ENCODE measurements at places on chromosomes 7 and 10. TPM values are rescaled to one million over a fixed set of nuclear protein-coding genes. Genes with fewer than 3 reads are reported as not detected.

The GARIN1A gene
- total RNA-seq: 0.49 TPM

The TFR2 gene
- 11.8 TPM for total RNA-seq

The ANXA8L1 gene
- total RNA-seq: not detected

The LRRN3 gene
- total RNA-seq: 0.07 TPM

The DNAH11 gene
- 0.39 TPM for total RNA-seq

The TDRD1 gene
- not detected for total RNA-seq

The MMD2 gene
- total RNA-seq: not detected

The C10orf62 gene
- 0.32 TPM for total RNA-seq

The AVPI1 gene
- 26.7 TPM for total RNA-seq

GRCh38 chr10:12707461-12708185 is 293.9 kb downstream of the CCDC3 start:
- peak; percentile 71 for DNase-seq

DNA sequence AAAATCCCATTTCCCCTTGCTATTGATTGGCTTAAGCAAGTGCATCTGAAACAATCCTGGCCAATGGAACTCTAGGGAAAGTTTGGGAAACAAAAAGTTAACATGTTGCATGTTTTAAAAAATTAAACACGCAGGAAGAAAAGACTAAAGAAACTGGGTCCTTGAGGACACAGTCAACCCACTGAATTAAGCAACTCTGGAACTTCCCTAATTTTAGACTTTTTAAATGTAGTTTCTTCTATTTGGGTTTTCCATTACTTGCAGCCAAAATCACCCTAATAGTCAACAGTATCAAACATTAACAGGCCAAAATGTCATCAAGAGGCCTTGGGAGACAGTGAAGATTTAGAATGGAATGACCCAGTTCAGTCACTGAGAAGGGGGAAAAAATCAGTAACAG is 40.6 kb downstream of the OSBPL3 start:
- DNase-seq: no peak

DNA sequence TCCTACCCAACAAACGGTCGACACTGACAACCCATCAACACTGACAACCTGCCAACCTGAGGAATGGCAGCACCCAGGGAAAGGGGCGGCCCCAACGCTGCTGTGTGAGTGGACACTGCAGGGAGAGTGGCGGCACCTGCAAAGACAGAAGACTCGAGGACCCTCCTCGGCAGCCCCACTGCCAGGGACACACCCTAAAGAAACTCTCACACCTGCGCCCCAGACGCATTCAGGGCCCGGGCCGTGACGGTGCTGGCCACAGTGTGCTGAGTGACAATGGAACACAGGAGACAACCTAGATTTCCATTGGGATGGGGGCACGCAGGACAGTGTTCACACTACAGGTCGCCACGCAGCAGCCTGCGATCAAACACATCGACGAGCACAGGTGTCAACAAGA is 3.6 kb downstream of the CAMK2B start:
- DNase-seq: no peak

DNA sequence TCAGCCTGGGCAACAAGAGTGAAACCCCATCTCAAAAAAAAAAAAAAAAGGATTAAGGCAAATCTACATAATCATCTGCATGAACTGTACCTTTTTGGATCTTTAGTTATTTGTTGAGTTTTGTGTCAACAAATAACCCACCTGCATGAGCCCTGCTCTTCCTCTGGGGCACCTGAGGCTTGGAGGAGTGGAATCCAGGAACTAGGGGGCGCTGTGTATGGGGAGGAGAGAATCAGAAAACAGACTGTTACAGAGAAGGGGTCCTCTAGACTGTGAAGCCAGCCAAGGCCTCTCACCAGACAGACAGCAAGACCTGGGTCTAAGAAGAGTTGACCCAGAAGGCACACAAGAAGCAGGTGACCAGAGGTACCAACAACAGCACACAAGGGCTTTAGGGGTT is 682.8 kb upstream of the NRP1 start:
- DNase-seq: peak; percentile 12

DNA sequence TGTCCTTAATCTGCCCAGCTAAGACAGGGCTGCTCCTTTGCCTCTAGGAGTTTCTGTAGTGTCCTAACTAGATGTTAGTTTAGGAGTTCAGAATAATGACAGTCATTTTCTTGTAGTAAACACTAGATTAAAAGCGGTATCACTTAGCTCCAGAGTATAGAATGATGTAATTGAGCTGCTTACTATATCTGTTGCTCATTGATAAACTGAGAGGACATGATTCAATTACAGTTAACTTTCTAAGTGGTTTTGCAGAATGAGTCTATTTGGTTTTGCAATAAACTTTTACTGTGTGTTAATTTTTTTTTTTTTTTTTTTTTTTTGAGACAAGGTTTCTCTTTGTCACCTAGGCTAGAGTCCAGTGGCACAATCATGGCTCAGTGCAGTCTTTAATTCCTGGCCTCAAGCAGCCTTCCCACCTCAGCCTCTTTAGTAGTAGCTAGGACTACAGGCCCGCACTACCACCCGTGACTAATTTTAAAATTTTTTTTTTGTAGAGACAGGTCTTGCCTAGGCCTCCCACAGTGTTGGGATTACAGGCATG is 1.8 kb downstream of the STMP1 start:
- no peak for DNase-seq

DNA sequence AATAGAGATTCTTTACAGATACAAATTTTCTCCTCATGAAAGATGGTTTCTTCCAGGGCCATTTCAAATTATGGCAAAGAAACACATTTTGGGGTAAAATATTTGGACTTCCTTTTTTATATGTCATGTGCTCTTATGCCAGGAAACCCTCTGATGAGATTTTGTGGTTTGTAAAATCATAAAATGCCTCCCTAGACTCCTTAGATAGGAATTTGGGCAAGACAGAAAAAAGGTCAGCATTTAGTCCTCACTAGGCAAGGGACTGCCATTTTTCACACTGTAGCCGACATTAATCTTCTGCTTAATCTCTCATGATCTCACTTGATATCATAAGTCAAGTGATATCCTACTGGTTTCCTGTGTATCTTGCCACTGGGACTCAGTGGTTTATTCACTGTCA is 286.4 kb downstream of the ARHGAP12 start:
- DNase-seq: no peak

- no peak for DNase-seq
These were observed 70.0 kb upstream of the SMIM30 start for GRCh38 chr7:113188396-113188795.

DNA sequence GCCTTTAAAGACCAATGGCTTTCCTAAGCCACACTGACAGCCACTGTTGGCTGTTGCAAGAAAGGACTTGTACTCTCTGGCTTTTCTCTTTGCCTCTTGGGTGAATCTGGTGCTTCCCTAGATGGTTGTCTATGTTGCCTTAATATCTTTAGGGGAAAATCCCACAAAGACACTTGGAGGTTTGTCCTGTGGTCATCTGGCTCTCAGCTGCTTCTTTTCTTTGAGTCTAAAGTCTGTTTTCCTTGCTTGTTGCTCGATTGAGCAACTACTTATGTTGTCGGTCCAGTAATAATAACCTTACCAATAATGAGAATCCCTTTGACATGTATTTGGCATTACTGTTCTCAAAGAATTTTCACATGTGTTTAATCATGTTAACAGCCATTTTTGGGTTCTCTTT is 537.6 kb downstream of the LRMDA start:
- no peak for DNase-seq

- DNase-seq: no peak
These were observed 758.3 kb upstream of the COBL start for GRCh38 chr7:52074912-52075311.

- no peak for DNase-seq
These were observed 4.1 kb downstream of the CYP2W1 start for GRCh38 chr7:986766-987751.

DNA sequence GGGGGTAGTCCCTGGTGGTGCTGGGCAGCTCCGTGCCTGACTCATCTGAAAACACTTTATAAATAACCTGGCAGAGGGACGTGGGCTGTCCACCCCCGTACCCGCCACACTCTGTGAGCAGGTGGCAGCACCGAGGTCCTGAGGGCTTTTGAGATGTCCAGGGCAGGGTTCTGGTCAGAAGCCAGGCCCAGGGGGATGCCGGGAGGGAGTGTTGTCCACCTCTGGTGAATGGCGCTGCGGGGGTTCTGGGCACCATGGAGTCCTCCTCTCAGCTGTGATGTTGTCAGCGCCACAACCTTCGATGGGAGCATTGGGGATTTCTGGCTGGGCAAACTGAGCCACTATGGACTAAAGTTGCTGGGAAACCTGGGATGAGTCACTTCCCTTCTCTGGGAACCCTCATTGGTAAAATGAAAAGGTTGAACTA is 27.4 kb upstream of the GOLGA7B start:
- no peak for DNase-seq

DNA sequence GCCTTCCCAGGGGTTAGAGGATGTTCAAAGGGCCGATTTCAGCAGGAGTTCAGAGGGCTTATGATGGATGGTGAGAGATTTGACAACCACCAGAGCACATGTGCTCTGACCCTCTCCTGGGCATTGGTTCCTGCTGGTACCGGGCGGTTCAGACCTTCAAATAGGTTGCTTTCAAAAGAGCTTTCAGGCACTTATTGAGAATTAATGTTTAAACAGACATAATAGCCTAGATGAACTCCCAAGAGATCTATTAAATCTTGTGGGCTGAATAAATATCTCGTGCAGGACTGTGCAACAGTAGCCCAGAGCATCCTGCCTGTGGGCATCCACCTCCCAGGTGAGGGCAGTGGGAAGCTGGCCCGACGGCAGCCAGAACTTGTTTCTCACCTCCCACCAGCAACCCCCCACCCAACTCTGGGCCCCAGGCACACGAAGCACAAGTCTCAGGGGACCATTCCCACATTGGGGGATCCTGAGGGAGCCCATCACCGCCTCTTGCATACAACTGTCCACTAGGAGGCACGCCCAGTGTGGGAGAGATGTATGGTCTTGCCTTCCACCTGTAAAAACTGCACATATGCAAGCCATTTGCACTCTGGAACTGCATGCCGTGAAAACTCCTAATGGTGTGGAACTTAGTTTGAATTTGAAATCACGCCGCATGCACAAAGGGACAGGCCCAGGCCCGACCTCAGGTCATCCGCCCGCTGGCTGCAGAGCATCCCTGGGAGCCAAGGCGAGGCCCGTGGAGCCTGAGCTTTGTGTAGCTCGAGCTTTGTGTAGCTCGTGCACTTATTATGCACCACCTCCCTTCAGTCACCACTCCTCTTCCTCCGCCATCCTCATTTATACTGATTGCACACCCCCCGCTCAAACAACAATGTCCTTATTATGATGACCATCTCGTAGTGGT is 147.8 kb downstream of the ADCY1 start:
- DNase-seq: no peak

DNA sequence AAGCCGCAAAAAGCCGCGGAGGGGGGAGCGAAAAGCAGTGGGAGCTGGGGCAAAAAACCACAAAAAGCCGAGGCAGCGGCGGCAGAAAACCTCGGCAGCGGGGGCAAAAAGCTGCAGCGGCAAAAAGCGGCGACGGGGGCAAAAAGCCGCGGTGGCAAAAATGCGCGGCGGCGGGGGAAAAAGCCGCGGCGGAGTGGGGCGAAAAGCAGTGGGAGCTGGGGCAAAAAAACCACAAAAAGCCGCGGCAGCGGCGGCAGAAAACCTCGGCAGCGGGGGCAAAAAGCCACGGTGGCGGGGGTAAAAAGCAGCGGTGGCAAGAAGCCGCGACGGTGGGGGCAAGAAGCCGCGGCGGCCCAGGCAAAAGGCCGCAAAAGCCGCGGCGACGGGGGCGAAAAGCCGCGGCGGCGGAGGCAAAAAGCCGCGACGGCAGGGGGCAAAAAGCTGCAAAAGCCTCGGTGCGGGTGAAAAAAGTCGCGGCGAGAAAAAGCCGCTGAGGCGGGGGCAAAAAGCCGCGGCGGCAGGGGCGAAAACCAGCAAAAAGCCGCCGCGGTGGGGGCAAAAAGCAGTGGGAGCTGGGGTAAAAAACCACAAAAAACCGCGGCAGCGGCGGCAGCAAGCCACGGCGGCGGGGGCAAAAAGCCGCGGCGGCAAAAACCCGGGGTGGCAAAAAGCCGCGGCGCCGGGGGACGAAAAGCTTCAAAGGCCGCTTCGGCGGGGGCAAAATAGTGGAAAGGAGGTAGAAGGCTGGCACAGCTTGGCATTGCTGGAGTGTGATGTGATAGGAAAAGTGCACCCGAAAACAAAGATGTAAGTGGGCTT is 135.9 kb downstream of the ZNF92 start:
- DNase-seq: no peak
